ENCODE measurements at places on chromosomes 12 and 14. TPM values are rescaled to one million over a fixed set of nuclear protein-coding genes. Genes with fewer than 3 reads are reported as not detected.

Gene PRB2
- total RNA-seq = not detected

Gene CYP46A1
- 0.14 TPM for total RNA-seq

Gene TPPP2
- not detected for total RNA-seq

Gene GALNT9
- 7.1 TPM for total RNA-seq

Gene RAD51AP1
- total RNA-seq = 18.3 TPM

Gene KRT77
- total RNA-seq = not detected
